ENCODE measurements at places on chromosomes 16 and 17.

GRCh38 chr17:30323262-30323894, 10.5 kb downstream of the TMIGD1 start:
- DNase-seq = no peak

DNA sequence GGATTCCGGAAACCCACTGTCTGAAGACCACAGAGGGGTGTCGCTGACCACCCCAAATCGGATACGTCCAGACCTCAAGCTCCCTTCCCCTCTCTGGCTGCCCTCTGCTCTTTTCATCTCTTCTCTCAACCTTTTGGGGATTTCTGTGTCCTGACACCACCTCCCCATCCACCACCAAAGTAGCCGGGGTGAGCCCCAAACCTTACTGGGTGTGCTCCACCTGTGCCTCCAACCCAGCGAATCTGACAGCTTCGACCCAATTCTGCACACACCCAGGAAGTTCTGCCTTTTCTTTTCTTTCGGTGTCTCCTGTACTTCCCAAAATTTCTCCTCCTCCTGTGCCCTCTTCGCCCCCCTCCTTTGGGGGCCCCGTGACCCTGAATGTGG, 534 bp downstream of the KCTD11 start:
- DNase-seq = no peak

DNA sequence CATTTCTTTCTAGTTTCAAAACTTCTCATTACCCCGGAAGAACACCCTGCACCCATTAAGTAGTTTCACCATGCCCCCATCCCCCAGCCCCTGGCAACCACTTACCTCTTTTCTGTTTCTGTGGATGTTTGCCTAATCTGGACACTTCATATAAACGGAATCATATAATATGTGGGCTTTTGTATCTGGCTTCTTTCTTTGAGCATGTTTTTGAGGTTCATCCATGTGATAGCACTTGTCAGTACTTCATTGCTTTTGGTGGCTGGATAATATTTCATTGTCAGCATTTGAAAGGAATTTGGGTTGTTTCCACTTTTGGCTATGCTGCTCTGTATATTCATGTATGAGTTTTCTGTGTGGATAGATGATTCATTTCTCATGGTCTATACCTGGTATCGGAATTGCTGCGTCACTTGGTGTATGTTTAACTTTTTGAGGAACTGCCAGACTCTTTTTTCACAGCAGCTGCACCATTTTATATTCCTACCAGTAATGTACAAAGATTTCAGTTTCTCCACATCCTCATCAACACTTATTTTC, 30.0 kb upstream of the SLC5A10 start:
- no peak for DNase-seq

DNA sequence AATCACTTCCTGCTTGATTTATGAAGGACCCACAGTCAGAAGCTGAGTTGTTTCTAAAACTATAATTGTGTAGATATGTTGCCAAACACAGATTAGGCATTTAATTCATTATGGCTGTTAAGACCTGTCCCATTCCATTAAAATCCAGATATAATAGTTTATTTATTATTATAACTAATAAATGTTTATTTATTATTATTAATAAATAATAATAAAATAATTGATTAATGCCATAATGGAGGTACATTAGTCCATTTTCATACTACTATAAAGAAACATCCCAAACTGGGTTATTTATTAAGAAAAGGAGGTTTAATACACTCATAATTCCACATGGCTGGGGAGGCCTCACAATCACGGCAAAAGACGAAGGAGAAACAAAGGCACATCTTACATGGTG, 1240.9 kb downstream of the CDH11 start:
- no peak for DNase-seq

DNA sequence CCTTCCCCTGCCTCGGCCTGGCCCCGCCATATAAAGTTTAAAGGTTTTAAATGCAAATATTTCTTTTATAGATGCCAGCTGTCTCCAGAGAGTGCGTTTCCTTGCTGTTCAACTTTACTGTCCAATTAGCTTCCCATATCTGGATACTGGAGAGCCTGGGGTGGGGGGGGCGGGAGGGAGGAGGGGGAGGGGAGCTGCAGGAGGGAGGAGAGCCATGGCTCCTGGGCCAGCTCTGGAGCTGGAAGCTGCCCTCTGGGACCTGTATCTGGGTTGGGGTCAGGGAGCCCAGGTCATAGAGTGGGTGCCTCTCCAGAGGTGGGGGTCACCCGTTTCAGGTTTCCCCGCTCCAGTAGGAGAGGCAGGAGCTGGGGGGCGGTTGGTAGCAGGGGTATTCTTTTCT, 6.2 kb upstream of the GSE1 start:
- DNase-seq = no peak

GRCh38 chr16:90077757-90078578, 837 bp upstream of the PRDM7 start:
- no peak for DNase-seq

DNA sequence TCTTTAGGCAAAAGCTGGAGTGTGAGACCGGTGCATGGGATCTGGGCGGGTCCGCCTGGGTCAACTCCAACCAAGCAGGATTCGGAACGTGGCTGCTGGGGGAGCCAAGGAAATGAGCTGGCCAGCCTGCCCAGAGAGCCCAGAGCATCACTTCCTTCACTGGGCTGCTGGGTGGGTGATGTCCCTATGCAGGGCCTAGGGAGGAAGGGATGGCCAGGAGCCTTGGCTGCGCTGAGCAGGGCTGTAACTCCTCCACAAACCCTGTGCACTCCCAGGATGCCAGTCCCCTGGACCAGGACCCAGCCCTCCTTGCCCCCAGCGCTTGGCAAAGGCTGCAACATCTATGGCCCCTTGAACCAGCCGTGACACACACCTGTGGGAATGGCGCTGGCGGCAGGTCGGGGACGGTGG, 138.4 kb downstream of the RAB11FIP4 start:
- DNase-seq = no peak

GRCh38 chr16:897701-898100, 73.1 kb downstream of the LMF1 start:
- DNase-seq = no peak

DNA sequence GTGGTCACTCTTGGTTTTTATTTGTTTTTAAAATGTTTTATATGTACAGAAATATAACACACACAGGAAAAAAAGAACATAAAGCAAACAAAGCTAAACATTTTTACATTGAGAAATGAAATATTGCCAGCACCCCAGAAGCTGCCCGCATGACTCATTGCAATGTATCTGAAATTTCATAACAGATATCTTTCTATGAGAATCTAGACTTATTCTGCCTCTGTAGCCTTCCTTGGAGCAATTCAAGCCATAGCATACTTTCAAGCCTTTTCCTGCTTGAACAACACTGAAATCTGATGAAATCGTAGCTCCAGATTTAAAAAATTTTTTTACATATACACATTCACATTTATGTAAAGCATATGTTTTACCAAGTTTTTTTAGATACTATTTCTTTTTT, 86.9 kb downstream of the RBBP6 start:
- no peak for DNase-seq

DNA sequence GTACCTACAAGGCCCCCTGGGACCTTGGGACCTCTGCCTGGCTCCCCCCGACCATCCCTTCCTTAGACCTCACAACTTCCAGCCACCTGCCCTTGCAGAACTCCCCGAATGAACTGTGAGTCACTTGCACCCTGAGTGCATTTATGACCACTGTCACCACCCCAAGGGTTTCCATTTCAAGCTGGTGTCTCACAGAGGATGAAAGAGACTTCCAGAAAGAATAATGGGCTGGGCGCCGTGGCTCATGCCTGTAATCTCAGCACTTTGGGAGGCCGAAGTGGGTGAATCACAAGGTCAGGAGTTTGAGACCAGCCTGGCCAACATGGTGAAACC, 124.5 kb upstream of the CIBAR2 start:
- no peak for DNase-seq

GRCh38 chr16:1820096-1820945, 6.3 kb downstream of the HAGH start:
- no peak for DNase-seq

GRCh38 chr17:48006936-48007709, 30.5 kb downstream of the COPZ2 start:
- DNase-seq = no peak

DNA sequence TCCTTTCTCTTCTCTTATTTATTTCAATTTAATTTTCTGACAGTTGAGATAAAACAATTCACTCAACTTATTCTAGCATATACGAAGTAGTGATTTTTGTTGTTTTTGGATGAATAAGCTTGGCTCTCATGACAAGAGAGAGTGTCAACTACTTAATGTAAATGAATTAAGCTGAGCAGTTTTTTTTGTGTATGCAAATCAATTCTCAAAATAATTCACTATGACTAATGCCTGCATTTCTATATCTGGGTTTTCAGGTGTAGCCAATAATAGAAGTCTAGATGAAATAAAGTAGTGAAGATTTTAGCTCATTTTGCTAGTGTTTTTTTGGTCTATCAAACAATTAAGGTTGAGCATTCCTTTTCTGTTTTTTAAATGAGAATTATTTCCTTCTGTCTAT, 1354.0 kb downstream of the CDH8 start:
- no peak for DNase-seq

DNA sequence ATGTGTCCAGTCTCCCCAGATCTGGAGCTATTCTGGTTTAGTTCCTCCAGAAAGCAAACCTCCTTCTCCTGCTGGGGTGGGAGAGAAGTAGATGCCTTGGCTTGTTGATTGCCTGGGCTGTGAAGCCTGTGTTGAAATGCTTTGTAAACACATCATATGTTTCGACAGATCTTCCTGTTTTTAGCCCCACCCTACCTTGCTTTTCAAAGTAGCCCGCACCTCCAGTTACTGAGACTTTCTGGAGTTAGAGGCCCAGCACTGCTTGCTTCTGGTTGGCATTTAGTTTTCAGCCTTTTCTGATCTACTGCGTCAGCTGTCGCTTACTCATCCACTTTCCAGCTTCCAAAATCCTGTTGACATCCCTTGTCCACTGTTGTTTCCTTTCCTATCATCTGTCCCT, 17.9 kb upstream of the NDEL1 start:
- no peak for DNase-seq

DNA sequence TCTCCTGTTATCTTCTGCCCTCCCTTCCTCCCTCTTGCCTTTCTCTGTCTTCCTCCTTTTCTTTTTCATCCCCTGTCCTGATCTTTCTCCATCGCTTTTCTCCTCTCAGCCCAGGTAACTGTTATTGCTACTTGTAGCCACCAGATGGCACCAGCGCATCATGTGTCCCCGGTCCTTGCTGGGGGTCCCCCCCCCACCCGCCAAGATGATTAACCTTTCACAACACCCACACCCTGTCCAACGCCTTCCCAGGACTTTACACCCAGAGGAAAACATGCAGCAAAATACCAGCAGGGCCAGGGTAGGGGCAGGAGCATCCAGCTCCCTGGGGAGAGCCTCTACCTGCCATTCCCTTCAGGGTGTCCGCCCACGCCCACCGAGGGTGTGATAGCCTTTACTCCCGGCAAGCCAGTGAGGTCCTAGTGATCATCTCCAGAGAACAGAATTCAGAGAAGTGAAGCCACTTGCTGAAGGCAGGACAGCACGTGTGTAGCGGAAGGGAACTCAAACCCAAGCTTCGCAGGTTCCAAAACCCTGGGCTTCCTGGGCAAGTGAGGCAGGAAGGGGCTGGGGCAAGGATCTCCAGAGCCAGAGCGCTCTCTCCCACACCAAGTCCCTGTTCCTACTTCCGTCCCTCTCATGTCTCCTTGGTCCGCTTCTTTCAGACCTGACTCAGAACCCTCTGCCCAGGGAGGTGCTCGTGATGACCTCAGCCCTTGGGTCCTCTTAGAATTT, 13.4 kb upstream of the TAC4 start:
- DNase-seq = no peak

- no peak for DNase-seq
Observed at GRCh38 chr17:9146064-9146463, 124.8 kb downstream of the NTN1 start.

- DNase-seq = no peak
Observed at GRCh38 chr17:27106982-27107360, 186.9 kb upstream of the WSB1 start.

- no peak for DNase-seq
Observed at GRCh38 chr17:70517816-70518215, 348.5 kb downstream of the KCNJ2 start.

- no peak for DNase-seq
Observed at GRCh38 chr16:79826732-79827475, 226.4 kb upstream of the MAF start.

DNA sequence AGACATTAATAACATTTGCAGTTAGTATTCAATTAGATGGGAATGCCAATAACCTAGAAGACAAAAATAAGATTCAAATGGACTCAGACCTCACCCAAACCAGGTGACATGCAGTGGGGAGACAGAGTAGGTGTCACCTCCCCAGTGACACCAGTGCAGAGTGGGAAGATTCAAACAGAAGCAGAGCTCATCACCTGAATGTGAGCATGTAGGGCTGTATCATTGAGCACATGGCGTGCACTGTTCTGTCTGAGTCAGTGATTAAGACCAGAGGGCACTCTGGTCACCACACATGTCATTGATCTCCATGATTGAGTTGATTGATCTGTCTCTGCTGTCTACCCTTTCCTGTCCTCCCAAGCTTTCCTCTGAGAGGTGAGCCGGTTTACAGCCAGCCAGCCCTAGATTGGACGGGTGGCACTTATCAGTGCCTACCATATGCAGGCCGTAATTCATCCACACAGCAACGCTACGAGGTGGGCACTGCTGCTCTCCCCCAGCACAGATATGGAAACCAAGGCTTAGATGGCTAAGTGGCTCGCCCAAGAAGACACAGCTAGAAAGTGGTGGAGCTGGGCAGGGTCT, 34.0 kb downstream of the RHBDL3 start:
- DNase-seq = no peak

- no peak for DNase-seq
Observed at GRCh38 chr17:53141731-53142130, 681.0 kb upstream of the KIF2B start.

DNA sequence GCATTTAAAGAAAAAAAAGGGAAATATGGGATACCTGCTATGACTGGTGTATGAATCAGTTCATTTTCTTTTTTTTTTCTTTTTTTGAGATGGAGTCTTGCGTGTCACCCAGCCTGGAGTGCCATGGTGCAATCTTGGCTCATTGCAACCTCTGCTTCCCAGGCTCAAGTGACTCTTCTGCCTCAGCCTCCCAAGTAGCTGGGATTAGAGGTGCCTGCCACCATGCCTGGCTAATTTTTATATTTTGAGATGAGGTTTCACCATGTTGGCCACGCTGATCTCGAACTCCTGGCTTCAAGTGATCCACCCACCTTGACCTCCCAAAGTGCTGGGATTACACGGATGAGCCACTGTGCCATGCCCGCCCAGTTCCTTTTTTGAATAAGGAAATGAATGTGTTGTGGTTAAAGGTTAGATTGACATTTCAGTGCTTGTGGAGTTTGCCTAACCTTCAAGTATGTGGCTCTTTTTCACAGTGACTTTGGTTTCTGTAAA, 7.7 kb downstream of the HAPSTR1 start:
- DNase-seq = no peak

- no peak for DNase-seq
Observed at GRCh38 chr17:40846515-40847144, 20.4 kb downstream of the KRT12 start.
